ENCODE measurements at places on chromosomes 5 and 9.

- DNase-seq = peak; percentile 84
- H3K4me1 ChIP-seq = peaks cover 10% of the 10 kb centered on the region
- H3K36me3 ChIP-seq = no peaks in the 10 kb centered on the region
- peak within 1 kb of the TSS; percentile 92 for H3K4me3 ChIP-seq
- no peaks in the 10 kb centered on the region for H3K27me3 ChIP-seq
Measured at GRCh38 chr5:10353241-10354047, at the start of gene MARCHF6. Gene MARCHF6 (plus strand): TSS chr5:10353695. CDS start chr5:10353899, 204 bp downstream.

DNA sequence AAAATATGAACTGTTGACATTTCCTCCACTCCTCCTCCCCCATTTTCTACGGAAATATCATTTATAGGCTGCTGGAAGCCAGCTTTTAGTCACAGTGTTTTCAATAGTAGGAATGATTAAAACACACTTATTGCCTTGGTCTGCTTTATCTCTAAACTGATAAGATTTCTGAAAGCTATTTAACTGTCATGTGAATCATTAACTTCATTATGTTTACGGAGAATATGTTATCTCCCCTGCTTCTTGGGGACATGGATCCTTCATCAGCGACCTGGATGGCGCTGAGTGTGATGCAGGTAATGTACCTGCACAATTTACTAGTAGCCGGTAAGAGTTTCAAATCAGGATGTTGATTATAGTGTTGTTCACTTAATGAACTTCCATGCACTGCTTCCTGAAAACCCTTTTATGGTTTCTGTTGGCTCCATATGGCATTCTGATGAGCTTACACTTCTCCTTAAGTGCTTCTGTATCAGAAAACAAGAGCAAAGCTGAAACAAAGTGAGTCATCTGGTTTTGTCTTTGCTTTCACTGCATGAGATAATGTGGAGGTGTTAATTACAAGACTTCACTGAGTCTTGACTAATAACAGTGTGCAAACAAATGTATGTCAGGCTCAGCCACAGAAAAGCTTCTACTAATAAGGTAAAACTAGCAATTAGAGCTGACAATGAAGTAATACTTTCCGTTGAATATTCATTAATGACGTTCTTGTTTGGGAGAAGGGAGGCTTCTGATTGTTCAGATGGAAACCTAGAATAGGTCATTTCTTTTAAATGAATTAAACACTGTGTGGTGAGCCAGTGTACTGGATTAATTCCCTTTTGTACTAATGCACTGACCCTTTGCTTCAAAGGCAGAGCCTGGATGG lies 162.4 kb upstream of the ZNF608 start:
- H3K27me3 ChIP-seq = no peaks in the 10 kb centered on the region
- DNase-seq = peak; percentile 18
- no peak overlapping the region for H3K27ac ChIP-seq
- no peak overlapping the region for H3K4me3 ChIP-seq
- peaks cover 12% of the 10 kb centered on the region for H3K4me1 ChIP-seq

- H3K27me3 ChIP-seq = peaks cover 9% of the 10 kb centered on the region
- H3K4me3 ChIP-seq = no peak overlapping the region
- no peak for DNase-seq
- H3K36me3 ChIP-seq = no peaks in the 10 kb centered on the region
Measured at GRCh38 chr5:32499261-32499660, 54.7 kb upstream of the ZFR start.

DNA sequence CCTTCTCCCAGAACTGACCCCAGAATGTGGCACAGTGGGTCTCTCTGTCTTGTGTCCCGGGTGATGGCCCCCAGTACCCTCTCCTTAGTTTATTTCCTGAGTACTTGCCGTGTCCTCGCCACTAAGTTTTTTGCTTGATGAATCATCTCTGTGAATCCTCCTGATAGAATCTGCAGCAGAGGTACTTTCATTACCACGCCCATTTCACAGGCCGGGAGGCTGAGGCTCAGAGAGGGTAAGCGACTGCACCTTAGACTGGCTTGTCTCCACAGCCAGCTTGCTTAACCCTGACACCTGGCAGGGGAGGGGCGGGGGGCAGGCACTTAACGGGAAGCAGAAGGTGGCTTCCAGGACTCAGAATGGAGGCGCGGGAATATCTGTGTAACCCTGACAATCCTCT lies 7.9 kb upstream of the IER5L start:
- no peak overlapping the region for H3K4me3 ChIP-seq
- H3K4me1 ChIP-seq = no peaks in the 10 kb centered on the region
- H3K36me3 ChIP-seq = no peaks in the 10 kb centered on the region
- no peaks in the 10 kb centered on the region for H3K27me3 ChIP-seq
- H3K27ac ChIP-seq = no peak overlapping the region

DNA sequence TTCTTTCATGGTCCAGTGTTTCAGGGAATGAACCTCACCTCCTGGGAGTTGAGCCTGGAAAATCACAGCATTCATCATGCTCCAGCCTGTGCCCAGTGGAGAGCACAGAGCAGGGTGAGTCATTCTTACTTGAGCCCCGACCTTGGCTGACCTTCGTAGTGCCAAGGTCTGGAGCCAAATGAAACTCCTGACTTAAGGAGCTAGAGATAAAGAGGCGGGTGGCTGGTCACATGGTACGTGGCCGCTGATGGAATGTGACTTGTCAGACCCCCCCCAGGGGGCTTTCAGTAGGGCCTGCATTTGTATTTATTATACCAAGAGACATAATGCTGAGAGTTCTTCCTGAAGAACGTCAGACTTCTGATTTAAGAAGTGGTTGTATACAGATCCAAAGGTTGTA lies 15.0 kb upstream of the PIP5K1B start:
- no peaks in the 10 kb centered on the region for H3K36me3 ChIP-seq
- no peak for DNase-seq
- no peaks in the 10 kb centered on the region for H3K27me3 ChIP-seq
- H3K27ac ChIP-seq = no peak overlapping the region

- peak; percentile 72 for DNase-seq
- peaks cover 5% of the 10 kb centered on the region for H3K4me1 ChIP-seq
- no peak overlapping the region for H3K4me3 ChIP-seq
- H3K27ac ChIP-seq = peak overlapping the region; percentile 93
Measured at GRCh38 chr5:56286015-56286884, 53.1 kb upstream of the ANKRD55 start.

- H3K4me1 ChIP-seq = peaks cover 10% of the 10 kb centered on the region
- no peaks in the 10 kb centered on the region for H3K27me3 ChIP-seq
- no peaks in the 10 kb centered on the region for H3K36me3 ChIP-seq
- no peak overlapping the region for H3K4me3 ChIP-seq
- peak; percentile 14 for DNase-seq
Measured at GRCh38 chr5:91136271-91136670, 246.8 kb downstream of the ARRDC3 start.

DNA sequence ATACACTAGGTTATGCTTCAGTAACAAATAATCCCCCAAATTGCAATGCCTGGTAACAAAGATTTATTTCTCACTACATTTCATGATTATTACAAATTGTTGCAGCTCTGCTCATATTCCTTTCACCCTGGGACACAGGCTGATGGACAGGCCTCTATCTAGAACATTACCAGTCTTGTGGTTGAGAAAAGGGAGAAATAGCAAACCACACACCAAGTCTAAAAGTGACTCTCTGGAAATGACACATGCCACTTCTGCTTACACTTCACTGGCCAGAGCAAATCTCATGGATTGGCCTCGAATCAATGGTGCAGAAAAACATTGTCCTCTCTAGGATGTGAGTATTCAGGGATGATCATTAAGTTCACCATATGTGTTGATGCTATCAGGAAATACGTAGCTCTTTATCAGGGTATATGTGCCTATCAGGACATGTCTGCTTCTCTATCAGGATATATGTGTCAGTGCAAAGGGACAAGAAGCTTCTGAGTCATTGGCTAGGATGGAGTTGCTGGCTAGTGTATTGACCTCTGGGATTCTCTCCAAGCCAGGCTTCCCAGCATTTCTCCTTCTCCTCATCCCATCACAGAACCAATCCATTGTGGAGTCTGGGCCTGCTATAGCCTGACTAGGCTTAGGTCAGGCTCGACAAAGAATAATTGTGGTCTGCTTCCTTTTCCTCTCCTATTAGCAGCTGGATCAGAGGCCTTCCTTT lies 91.1 kb upstream of the CEP78 start:
- H3K4me1 ChIP-seq = no peaks in the 10 kb centered on the region
- no peak overlapping the region for H3K4me3 ChIP-seq
- no peaks in the 10 kb centered on the region for H3K27me3 ChIP-seq
- no peaks in the 10 kb centered on the region for H3K36me3 ChIP-seq

DNA sequence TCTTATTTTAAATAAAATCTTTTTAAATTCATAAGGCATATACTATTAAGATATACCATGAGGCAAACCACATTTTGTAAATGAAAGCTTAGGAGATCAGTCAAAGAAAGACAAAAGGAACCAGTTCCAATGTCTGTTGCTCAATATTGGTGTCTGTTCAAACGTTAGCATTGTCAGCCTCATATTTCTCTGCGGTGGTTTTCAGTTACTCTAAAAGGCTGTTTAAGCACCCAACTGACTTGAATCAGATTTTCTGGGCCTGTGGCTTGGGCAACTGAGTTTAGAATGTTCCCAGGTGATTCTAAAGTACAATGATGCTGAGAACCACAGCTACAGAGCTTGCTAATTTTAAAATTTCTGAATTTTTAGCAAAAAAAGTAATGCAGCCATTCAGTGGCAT lies 166.3 kb upstream of the KIF2A start:
- H3K27ac ChIP-seq = no peak overlapping the region
- DNase-seq = no peak
- H3K4me3 ChIP-seq = no peak overlapping the region
- no peaks in the 10 kb centered on the region for H3K27me3 ChIP-seq
- H3K36me3 ChIP-seq = no peaks in the 10 kb centered on the region
- H3K4me1 ChIP-seq = no peaks in the 10 kb centered on the region

- no peaks in the 10 kb centered on the region for H3K27me3 ChIP-seq
- peaks cover 3% of the 10 kb centered on the region for H3K36me3 ChIP-seq
- peaks cover 50% of the 10 kb centered on the region for H3K4me1 ChIP-seq
- H3K4me3 ChIP-seq = no peak overlapping the region
- H3K27ac ChIP-seq = peak overlapping the region; percentile 71
Measured at GRCh38 chr5:14261856-14262611, 118.9 kb downstream of the TRIO start.

DNA sequence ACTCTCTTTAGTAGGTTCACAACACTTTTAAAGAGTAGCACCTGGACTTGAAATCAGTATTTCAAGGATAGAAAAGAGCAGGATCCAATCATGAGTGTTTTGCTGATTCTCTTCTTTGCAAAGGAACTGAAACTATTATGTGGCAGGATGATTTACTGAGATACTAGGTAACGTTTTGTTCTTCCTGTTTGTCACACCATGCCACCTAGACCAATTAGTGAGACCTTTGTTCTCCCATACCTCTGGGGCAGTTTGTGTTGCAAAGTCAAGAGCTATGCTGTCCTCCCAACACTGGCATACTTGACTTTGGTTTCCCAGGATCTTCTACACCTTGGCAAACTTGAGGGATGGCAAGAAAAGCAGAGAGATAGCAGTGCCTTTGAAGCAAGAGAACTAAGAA lies 43.4 kb downstream of the PPP1R2B start:
- H3K4me3 ChIP-seq = no peak overlapping the region
- H3K27ac ChIP-seq = no peak overlapping the region
- H3K4me1 ChIP-seq = no peaks in the 10 kb centered on the region

- no peak for DNase-seq
- H3K27me3 ChIP-seq = no peaks in the 10 kb centered on the region
- H3K27ac ChIP-seq = no peak overlapping the region
- peaks cover 50% of the 10 kb centered on the region for H3K36me3 ChIP-seq
- peaks cover 7% of the 10 kb centered on the region for H3K4me1 ChIP-seq
- no peak overlapping the region for H3K4me3 ChIP-seq
Measured at GRCh38 chr9:131620764-131621520, 75.6 kb downstream of the PRRT1B start.

DNA sequence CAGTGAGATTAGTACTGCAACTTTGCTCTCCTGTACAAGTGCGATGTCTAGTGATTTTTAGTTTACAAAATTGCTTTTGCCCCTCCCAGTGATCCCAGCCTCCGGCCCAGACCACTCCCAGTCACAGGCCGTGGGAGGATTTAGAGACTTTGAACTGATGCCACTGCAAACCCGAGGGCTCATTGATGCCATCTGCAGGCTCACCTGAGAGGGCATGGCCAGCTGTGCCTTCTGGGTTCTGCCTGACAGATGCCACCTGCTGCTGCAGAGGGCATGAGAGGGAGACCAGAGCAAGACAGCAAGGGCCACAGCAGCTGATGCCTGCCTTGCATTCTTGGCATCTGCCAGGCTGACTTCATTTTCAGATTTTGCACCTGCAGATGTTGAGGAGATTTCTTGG lies 593.8 kb downstream of the CDK5RAP2 start:
- no peak for DNase-seq
- H3K4me3 ChIP-seq = no peak overlapping the region
- H3K36me3 ChIP-seq = no peaks in the 10 kb centered on the region
- H3K4me1 ChIP-seq = no peaks in the 10 kb centered on the region
- no peak overlapping the region for H3K27ac ChIP-seq

GRCh38 chr9:114803479-114804265 lies 2.2 kb downstream of the TNFSF15 start:
- peak overlapping the region; percentile 33 for H3K27ac ChIP-seq
- no peaks in the 10 kb centered on the region for H3K36me3 ChIP-seq
- H3K27me3 ChIP-seq = peaks cover 10% of the 10 kb centered on the region
- H3K4me3 ChIP-seq = no peak overlapping the region
- DNase-seq = peak; percentile 47

DNA sequence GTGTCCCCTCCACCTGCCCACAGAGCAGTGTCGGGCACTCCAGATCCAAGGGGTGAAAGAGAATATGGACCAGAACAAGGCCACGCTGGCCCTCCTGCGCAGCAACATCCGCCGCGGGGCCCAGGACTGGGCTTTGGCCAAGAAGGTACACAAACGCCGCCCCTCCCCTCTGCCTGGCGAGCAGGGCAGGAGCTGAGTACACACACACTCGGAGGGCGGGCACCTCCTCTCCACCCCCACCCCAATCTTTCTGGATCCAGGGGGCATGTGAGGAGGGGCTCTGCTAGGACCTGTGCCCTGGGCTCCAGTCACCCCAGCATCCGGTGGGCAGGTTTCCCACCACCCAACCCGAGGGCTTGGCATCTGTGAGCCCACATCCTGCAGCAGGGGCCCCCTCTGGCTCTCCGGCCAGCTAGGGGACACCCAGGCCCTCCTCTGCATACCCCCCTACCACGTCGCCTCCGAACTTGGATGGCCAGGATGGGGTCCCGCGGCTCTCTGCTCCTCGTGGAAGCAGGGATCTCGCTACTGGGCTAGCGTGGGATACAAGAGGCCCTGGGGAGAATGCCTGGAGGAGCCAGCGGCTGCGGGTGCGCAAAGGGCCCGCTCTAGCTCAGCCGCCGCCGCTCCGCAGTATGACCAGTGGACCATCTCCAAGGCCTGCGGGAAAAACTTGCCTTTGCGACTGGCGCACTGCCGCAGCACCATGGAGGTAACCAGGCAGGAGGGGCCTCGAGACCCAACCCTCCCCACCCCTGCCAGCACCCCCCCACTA lies 3.1 kb downstream of the CCDC183 start:
- no peak overlapping the region for H3K4me3 ChIP-seq
- H3K4me1 ChIP-seq = peaks cover 10% of the 10 kb centered on the region
- H3K27me3 ChIP-seq = peaks cover 37% of the 10 kb centered on the region
- no peak overlapping the region for H3K27ac ChIP-seq
- H3K36me3 ChIP-seq = no peaks in the 10 kb centered on the region

Data from IMR-90 (cell line).